ENCODE measurements at places on chromosomes 1 and 21.

DNA sequence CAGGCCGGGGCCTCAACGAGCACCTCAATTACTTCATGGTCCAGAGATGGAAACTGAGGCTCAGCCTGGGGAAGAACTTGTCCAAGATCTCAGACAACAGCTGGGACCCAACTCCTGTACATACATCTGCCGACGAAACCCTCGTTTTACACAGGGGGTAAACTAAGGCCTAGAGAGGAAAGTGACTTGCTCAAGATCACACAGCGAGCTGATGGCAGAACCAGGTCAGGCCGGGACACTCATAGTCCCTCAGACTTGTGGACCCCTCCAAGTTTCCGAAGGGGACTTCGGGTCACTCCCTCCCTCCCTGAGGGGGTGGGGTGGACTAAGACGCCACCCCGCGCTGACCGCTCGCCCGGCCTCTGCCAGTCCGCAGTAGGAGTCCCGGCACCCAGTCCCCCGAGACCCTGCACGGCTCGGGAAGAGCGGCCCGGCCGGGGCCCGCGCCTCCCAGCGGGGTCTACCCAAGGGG, 430 bp downstream of the WASF2 start:
- DNase-seq = peak; percentile 22

- DNase-seq = no peak
Measured at GRCh38 chr1:154533952-154534844, 24.3 kb downstream of the UBE2Q1 start.

DNA sequence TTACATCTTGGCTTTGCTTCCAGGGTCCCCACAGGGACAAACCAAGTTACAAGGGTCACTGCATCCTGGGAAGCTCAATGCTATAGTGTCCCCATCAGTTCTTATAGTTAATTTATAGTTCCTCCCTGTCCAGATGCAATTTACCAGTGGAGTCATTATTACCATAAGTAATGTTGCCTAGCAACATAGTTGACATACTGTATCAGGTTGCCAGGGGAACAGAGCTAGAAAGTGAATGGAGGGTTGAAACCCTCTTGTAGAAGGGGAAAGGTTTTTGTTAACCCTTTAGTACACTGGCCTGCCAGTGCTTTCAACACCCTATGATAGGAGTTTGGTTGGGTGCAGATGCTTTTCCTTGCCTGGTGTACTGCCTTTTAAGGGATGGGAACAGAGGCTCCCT, 34.3 kb upstream of the TTC4 start:
- DNase-seq = no peak

- DNase-seq = no peak
Measured at GRCh38 chr1:75742047-75742625, 17.6 kb downstream of the ACADM start.

DNA sequence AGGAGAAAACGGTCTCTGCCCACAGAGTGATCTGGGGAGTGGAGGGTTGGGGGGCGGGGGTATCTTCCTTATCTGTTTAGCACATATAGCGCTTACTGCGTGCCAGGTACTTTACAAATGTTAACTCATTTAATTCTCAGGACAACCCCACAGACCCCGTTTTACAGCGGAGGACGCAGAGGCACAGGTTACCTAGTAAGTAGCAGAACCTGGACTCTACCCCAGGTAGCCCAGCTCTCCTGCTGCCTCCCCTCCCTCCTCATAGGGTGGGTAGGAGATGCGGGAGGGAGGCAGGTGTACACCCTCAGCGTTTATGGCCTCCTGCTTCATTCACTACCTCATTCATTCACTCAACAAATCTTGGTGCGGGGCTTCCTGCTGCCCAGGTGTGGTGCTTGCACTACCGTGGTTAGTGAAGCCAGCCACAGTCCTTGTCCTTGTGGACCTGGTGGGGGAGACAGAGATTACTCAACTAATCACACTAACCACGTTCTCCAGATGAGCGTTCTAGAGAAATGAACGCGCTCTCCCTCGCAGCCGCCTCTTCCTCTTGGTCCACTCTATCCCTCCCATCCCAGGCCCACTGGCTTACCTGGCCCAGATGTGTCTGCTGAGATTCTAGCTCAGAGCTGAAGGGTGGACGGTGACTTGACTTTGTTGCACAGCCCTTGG, 102.0 kb downstream of the IER5 start:
- no peak for DNase-seq

- DNase-seq = no peak
Measured at GRCh38 chr21:16059981-16060380, 330.2 kb downstream of the USP25 start.

- no peak for DNase-seq
Measured at GRCh38 chr1:32871364-32872191, 866 bp upstream of the FNDC5 start.

GRCh38 chr21:44766014-44766817, 35.4 kb downstream of the UBE2G2 start:
- DNase-seq = no peak

GRCh38 chr1:73948055-73948454, 249.9 kb downstream of the LRRIQ3 start:
- no peak for DNase-seq

- no peak for DNase-seq
Measured at GRCh38 chr1:178928041-178928440, 57.2 kb upstream of the ANGPTL1 start.

DNA sequence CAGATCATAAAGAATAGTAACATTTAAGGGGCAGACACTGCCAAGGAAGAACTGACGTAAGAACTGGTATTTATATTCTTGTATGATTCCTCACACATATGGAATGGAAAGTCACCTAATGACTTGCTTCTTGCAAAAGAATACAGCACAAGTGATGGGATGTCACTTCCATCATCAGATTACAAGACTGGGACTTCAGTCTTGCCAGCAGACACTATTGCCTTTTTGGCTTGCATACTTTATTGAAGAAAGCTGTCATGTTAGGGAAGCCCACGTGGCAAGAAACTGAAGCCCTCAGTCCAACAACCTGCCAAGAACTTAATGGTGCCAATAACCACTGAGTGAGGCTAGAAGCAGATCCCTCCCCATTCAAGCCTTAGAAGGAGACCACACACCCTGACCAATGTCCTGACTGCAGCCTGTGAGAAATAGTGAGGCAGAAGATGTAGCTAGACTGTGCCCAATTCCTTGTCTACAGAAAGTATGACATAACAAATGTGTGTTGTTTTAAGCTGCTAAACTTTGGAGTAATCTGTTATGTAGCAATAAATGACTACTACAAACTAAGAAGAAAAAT, 12.0 kb downstream of the EGLN1 start:
- no peak for DNase-seq

DNA sequence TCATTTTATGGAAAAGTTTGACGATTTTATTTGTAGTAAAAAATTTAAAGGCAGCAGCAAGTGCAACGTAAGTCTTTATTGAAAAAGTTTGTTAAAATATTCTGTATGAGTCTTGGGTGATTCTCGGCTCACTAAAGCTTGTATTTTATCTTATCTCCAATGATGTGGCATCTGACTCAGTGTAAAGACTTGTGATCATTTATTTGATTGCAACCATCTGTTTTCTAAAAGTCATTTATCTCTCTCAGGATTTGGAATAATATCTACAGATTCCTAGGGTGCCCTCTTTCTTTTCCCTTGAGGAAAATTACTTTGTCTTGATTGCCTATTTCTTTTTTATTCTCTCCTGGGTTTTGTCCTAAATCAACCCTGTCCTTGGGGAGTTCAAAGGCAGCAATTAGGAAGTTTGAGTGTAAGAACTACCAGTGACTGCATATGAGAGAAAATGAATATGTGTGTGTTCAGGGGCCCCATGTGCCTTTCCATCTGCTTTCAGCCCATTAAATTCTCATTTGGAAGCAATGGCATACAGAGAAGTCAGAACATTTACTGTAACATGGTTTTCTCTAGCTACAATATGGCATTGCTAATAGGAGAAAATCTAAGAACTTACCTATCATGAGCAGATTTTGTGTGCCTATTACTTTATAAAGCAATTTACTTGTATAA, 575.0 kb upstream of the CHRM3 start:
- DNase-seq = no peak

- DNase-seq = no peak
Measured at GRCh38 chr1:23408797-23409290, 15.7 kb downstream of the TCEA3 start.

DNA sequence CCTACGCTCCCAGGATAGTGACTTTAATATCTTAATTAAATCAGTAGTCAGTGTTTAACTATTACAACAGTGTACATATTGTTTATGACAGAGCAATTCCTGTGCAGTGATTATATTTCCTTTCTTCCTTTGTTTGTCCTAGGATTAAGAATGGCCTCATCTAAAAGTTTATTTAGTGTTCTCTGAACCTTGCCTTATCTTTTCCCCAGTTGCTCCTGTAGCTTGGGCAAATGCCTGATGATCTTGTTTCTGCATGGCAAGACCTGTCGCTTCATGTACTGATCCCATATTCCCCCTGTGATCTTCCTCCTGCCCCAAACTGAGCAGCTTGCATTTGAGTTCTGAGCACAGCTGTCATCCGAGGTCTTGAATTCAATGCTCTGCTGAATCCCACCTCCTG, 69.1 kb upstream of the STUM start:
- no peak for DNase-seq

DNA sequence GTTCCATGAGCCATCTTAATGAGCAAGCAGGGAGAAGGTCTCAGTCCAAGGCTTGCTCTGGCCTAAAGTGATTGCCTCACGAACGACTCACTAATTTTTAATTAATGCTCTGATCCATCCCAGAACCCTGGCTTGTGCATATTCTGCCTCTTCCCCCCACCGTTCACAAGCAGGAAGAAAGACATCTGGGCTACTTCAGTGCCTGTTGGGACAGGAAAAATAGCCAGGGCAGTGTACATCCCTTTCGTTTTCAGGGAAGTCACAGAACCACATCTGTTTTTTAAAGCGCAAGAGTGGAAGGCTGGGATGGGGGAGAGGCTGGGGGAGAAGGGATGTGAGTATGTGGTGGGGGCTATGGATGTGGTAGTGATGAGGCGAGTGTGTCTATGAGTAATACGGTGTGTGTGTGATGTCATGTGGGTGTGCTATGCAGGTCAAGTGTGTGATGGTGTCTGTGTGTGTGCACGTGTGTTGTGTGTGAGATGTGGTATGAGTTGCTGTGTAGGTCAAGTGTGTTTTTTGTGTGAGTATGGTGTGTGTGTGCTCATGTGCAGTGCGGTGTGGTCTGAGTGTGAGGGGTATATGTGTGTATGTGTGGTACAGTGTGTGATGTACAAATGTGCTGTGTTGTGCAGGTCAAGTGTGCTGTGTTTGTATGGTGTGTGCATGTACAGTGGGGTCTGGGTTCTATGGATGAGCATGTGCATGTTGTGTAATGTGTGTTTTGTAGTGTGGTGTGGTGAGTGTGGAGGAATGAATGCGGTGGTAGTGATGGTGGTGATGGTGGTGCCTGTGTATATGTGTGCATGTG, 64.9 kb upstream of the SYT6 start:
- no peak for DNase-seq

- no peak for DNase-seq
Measured at GRCh38 chr1:233333086-233333485, 5.6 kb downstream of the MAP3K21 start.

GRCh38 chr1:157090196-157090647, 9.4 kb downstream of the ETV3L start:
- peak; percentile 84 for DNase-seq

GRCh38 chr1:22880174-22880601, 92.5 kb downstream of the LACTBL1 start:
- DNase-seq = no peak

GRCh38 chr1:246338546-246338945, 168.5 kb downstream of the SMYD3 start:
- no peak for DNase-seq

- DNase-seq = no peak
Measured at GRCh38 chr1:166080277-166080966, 86.4 kb downstream of the FAM78B start.

DNA sequence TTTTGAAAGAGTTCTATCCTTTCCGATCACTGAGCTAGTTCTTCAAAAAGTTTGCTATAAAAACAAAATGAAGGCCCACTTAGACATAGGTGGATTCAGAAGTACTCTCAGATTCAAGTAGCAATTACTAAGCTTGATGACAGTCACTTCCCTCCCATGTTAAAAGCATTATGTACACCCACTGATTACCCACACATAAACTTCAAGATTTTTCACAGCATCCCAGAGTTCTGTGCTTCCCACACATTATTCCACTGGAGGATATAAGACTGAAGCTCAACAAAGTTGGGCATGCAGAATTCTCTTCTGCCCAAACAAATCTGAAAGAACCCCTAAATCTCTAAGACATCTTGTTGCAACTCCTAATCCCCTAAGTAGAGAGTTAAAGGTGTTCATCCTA, 29.5 kb downstream of the VAMP4 start:
- no peak for DNase-seq

- DNase-seq = no peak
Measured at GRCh38 chr1:67058242-67058641, 4.3 kb upstream of the SLC35D1 start.

DNA sequence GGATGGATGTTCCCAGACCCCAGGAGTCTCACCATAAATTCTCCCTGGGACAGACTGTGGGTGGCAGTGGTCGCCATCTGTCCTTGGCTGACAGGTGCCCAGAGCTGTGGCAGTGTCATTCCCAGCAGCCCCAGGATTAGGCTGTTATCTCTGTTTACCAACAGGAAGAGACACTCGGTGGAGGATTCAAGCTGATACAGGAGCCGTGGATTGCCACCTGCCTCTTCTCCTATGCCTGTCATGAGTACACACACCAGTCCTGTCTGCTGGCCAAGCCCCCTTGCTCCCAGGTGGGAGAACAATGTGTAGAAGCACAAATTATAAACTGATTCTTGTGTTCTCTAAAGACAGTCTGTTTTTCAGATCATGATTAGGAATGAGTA, 152.6 kb downstream of the ETS2 start:
- no peak for DNase-seq

- no peak for DNase-seq
Measured at GRCh38 chr1:60922304-60922703, 160.1 kb upstream of the NFIA start.

DNA sequence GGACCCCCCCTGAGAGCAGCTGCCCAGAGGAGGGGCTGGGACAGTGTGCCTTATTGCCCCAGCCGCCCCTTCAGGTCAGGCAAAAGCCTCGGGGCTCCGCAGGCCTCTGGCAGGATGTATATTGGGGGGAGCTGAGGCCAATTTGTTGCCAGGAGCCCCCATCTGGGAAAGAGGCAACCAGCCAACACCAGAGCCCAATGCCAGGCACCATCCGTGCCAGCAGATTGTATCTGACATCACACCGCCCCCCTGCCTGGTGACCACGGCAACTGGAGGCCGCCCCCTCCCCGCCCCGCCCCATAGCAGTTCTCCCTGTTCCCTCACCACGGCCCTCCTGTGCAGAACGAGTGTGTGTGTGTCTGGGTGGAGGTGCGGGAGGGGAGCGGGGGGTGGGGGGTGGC, 3.6 kb upstream of the PLEKHG5 start:
- no peak for DNase-seq

All from stimulated activated CD4-positive, alpha-beta T cell treated with anti-CD3 and anti-CD28 coated beads, Interleukin-12 subunit alpha, Interleukin-12 subunit beta, amount 100 ng/mL, for 48 hours (primary cell).